Body of pancreas (tissue), 4 donors: ENCODE measurements at places on chromosomes 1 and 21.

- DNase-seq = no peak
Observed at GRCh38 chr1:228872080-228872479, 136.8 kb downstream of the RHOU start.

GRCh38 chr1:46277658-46278373 is 25.6 kb downstream of the LRRC41 start:
- no peak for DNase-seq

- peak; percentile 39 for DNase-seq
Observed at GRCh38 chr1:12173631-12174121, 6.9 kb downstream of the TNFRSF1B start.

DNA sequence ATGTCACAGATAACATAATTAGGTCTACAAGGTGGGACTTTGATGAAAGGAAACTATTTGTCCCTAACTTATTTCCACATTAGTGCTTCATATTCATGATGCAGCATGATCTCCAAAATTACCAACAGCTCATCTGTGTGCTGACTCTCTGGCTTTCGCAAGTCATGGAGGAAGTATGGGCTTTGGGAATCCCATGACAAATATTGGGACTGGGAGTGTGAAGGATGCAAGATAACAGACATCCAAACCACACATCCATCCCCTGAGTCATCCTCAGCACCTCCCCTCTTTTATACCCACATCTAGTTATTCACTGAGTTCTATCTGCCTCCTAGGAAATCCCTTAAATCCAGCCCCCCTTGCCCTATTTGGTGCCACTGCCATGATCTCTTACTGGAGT is 102.8 kb upstream of the COL24A1 start:
- no peak for DNase-seq

DNA sequence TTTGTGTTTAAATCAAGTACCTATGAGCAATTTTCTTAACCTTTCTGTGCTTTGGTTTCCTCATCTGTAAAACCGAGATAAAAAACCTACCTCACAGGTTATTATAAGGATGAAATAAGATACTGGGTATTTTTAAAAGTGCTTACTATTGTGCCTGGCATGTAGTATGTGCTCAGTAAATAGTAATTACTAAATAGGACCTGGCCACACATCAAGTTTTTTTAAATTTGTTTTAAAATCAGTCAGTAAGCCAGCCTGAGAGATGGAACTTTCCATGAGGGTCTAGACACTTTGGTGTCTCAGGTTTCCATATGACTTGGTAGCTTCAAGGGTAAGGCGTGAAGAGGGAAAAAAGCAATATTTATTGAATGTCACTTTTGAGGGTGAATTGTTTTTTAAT is 7.0 kb upstream of the ATF3 start:
- DNase-seq = no peak

DNA sequence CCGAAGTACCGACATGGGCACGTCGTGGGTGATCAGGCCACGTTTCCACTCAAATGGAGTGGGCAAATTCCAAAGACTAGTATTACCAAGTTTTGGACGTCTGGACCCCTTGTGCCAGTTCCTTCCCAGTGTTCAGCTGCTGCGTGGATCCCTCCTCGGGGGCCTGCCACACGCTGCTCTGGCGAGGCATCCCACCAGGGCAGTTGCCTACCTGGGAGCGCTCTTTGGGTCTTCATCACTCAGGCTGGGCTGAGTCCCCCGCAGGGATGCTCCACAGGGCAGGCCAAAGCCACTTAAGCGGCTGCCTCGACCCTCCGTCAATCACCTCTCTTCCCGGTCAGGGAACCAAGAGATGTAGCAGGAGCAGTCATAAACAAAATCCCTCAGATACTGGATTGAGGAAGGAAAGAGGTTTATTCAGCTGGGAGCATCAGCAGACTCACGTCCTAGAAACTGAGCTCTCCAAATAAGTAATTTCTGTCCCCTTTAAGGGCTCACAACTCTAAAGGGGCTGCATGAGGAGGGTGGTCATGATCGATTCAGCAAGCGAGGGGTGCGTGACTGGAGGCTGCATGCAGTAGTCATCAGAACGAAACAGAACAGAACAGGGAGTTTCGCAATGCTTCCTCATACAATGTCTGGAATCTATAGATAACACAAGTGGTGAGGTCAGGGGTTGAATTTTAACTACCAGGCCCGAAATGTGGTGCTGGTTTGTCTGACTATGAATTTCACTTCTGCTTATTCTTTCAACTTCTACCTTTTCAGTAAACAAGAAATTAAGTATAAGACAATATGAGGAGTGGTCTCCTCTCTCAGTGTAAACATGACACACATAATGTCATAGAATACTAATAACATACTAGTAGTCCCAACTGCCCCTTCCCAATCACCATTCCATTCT is 998.6 kb upstream of the NCAM2 start:
- DNase-seq = no peak

DNA sequence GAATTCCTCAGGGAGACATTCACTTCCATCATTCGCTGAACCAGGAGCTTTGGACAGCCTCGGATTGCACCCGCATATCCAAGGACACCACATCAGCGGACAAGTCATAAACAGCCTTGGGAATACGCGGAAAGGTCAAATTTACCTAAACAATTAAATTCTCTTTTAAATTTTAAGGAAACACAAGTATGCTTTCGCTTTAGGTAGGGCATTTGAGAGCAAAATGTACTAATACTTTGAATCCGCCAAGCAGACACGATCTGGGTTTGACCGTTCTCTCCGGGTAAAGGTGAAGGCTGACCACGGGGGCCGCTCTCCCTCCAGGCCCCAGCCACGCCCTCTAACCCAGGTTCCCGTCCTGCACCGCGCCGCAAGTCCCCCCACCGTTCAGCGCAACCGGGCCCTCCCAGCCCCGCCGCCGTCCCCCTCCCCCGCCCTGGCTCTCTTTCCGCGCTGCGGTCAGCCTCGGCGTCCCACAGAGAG is 479 bp upstream of the ACADM start:
- peak; percentile 79 for DNase-seq

DNA sequence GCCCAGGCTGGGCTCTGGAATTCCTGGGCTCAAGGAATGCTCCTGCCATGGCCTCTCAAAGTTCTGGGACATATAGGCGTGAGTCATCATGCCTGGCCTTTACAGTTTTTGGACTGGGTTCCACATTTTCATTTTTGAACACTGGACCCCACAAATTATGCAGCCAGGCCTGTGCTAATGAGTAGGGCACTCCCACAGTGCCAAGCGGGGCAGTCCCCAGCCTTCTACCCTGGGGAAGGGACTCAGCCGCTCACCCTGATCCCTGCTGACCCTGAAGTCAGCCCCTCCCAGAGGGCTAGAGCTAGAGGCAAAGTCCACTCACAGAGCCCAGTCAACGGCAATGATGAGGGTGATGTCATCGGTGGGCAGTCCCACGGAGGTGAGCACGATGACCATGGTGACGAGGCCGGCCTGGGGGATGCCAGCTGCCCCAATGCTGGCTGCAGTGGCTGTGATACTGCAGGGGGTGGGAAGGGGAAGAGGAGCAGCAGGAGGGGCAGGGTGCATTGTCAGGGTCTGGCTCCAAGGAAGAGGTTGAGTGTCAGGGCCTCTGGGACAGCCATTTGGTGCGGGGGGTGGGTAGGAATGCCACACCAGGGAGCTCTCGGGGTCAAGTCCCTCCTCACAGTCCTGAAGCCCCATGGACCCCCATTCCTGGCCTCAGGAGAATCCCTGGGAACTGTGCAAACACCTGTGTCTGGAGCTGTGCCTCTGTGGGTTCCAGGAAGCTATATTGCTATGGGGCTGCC is 27.6 kb downstream of the PODN start:
- no peak for DNase-seq

- no peak for DNase-seq
Observed at GRCh38 chr1:214658785-214659184, 55.8 kb downstream of the CENPF start.

DNA sequence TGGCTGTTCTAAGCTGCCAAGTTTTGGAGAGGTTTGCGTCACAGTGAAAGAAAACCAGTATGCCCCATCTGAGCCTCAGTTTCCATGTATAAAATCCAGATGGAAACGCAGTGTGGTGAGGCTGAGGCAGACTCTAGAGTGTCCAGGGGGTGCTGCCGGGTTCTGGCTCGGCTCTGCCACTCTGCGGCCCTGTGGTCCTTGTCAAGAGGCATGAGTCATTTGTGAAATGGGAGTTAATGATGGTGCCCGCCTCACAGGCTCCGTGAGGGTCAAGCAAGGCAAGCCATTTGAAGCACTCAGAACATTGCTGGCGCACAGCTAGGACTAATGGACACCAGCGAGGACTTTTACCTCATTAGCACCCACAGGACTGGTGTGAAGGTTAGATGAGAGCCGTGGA is 214.3 kb downstream of the PTPRU start:
- no peak for DNase-seq

GRCh38 chr1:39084191-39084590 is 58.0 kb downstream of the NDUFS5 start:
- DNase-seq = no peak

GRCh38 chr21:43593078-43593477 is 66.2 kb downstream of the HSF2BP start:
- no peak for DNase-seq

GRCh38 chr1:64124704-64125440 is 78.6 kb upstream of the UBE2U start:
- DNase-seq = no peak

DNA sequence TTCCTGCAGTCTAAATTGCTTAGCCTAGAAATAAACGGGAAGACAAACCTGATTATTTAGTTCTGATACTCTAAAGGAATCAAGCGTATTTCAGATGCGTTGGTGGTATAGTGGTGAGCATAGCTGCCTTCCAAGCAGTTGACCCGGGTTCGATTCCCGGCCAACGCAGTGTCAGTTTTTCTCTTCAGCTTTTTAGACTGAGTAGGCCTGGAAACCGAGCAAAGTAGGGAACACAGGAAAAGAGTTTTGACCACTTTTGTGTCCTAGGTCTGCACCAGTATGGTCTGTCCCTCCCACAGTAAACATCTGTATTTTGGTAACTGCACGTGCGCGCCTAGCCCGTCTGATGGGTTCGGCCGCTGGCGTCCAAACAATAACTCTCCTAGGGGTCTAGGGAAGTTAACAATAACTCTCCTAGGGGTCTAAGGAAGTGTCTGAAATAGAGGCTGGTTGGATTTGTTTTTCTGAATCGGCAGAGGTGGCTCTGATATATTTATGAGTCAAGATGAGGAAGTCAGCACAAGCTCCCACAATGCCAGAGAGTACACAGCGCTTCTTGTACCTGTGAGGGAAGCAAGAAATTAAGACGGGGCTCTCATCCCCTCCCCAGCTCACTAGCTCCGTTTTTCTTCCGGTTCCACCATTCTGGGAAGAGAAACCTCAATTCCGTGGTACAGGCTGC is 15.6 kb upstream of the HJV start:
- peak; percentile 87 for DNase-seq

DNA sequence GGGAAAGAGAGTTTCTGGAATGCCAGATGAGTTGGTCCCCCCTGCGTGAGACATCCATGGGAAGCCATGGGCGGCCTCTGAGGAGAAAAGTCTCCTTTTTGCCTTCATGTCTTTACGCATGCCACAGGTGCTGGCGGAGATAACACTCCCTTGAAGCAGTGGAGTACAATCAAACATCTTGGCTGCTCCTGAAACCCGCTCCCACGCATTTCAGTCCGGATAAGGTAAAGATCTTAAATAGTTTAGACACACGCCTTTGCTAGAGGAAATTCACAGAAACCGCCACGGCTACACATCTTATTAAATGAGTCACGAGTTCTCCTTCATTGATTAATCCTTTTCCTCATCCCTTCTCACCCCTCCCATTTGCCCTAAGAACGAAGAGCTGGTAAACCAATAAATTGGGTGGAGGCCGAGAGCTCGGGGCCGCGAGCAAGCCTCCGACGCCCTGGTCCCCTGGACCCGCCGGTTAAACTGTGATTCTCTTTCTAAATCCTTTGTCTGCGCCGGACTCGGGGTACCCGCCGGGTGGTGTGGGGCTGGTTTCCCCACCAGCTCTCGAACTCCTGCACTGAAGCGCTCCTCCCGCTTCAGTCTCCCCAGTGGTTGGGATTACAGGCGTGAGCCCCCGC is 6.6 kb upstream of the ZNF669 start:
- no peak for DNase-seq

DNA sequence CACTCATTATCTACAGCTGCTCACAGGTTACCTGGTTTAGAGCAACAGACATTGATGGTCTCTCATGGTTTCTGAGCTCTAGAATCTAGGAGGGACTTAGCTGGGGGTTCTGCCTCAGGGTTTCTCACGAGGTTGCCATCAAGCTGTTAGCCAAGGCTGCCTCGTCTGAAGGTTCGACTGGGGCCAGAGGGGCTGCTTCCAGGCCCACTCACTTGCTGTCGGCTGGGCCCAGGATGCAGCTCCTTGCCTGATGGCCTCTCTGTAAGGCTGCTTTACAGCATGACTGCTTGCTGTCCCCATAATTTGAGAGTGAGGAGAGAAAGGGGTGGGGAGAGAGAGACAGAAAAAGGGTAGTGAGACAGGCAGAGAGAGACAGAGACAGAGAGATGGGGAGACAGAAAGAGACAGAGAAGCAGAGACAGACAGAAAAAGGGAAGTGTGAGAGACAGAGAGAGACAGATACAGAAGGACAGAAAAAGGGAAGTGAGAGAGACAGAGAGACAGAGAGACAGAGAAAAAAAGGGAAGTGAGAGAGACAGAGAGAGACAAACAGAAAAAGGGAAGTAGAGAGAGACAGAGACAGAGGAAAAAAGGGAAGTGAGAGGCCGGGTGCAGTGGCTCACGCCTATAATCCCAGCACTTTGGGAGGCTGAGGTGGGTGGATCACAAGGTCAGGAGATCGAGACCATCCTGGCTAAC is 106.8 kb upstream of the C1orf174 start:
- no peak for DNase-seq

DNA sequence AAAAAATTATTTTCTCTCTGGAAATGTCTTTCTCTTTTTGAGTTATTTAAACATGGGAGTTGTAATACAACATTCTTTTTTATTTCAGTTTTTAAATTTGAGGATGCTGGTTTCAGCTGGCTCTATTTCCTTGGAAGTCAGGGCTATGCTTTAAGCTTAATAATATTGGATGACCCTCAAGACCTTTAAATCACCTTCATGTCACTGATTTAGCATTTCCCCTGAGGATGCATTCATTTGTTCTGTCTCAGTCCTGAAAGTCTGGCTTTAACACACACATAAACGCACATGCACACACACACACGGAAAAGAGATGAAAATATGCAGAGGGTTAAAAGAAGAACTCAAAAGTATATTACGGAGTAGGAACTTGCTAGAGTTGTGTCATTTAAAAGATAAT is 260.5 kb downstream of the PTBP2 start:
- no peak for DNase-seq

DNA sequence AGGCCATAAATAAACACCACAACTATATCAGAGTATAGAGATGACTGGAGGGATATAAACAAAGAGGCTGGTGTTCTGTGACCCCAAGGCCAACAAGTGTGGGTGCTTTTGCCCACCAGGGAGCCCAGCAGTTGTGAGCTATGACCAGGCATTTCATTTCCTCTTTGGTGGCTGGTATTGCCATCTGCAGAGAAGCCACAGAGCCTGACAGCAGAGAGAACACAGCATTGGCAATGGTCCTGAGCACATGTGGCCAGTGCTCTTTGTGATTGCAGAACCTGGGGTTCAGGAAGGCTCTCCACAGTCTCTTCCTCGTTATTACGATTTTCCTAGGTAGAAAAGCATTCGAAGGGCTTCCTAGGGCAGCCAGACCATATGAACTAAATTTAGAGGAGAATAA is 112.3 kb downstream of the TM2D1 start:
- no peak for DNase-seq

- DNase-seq = no peak
Observed at GRCh38 chr1:42732126-42732680, 7.8 kb downstream of the CLDN19 start.

GRCh38 chr1:206925106-206925736 is 3.5 kb upstream of the FCMR start:
- peak; percentile 29 for DNase-seq
